Regular cardiac myocyte (primary cell): ENCODE measurements at places on chromosomes 7 and 10. TPM values are rescaled to one million over a fixed set of nuclear protein-coding genes. Genes with fewer than 3 reads are reported as not detected.

MMP21 gene
- total RNA-seq: 0.28 TPM in 1 of 2 replicates, not detected in the other

ACHE gene
- under 0.01 and 0.28 TPM in 2 replicates for total RNA-seq

STK31 gene
- total RNA-seq: under 0.01 TPM in 2 replicates

MMRN2 gene
- 5.4 and 9.0 TPM in 2 replicates for total RNA-seq

MRC1 gene
- total RNA-seq: 0.19 and 0.28 TPM in 2 replicates

ZNF425 gene
- 3.1 and 3.4 TPM in 2 replicates for total RNA-seq

CDK14 gene
- total RNA-seq: 39.7 and 46.8 TPM in 2 replicates

SAMD9 gene
- 19.7 and 22.0 TPM in 2 replicates for total RNA-seq

ADAP1 gene
- 4.4 and 16.3 TPM in 2 replicates for total RNA-seq
